ENCODE measurements at places on chromosomes 1 and 21. TPM values are rescaled to one million over a fixed set of nuclear protein-coding genes. Genes with fewer than 3 reads are reported as not detected.

- H3K4me3 ChIP-seq = no peak overlapping the region
- H3K4me1 ChIP-seq = no peaks in the 10 kb centered on the region
- H3K36me3 ChIP-seq = no peaks in the 10 kb centered on the region
- no peak overlapping the region for H3K27ac ChIP-seq
- H3K27me3 ChIP-seq = no peaks in the 10 kb centered on the region
Measured at GRCh38 chr1:202017749-202018467, 7.5 kb downstream of the ELF3 start.

LIN28A gene
- not detected for total RNA-seq

DNA sequence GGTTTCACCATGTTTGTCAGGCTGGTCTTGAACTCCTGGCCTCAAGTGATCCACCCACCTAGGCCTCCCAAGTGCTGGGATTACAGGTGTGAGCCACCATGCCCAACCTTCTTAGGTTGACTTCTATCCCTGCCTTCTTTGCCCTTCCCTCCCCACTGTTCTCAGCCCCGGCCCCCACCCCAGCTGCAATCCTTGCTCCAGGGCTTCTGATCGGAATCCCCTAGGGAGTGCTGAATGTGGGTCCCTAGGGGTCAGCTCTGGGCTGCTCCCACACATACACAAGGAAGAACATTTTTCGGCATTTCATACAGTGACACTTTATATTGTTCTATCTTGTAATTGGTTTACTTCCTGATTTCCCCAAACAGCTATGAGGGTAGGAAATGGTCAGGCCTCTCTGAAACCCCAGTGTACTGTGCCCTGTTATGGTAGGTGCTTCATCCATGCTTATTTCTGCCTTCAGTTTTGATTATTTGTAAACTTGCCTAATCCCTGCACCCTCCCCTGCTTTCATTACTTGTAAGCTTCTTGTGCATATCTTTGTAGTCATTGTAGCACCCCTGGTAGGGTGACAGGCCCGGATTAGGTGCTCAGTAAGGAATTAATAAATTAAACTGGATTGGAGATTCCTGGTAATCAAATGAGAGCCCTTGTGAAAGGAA is 5.8 kb upstream of the SRP9 start:
- no peak overlapping the region for H3K4me3 ChIP-seq
- H3K27me3 ChIP-seq = no peaks in the 10 kb centered on the region
- H3K4me1 ChIP-seq = peaks cover 46% of the 10 kb centered on the region

DNA sequence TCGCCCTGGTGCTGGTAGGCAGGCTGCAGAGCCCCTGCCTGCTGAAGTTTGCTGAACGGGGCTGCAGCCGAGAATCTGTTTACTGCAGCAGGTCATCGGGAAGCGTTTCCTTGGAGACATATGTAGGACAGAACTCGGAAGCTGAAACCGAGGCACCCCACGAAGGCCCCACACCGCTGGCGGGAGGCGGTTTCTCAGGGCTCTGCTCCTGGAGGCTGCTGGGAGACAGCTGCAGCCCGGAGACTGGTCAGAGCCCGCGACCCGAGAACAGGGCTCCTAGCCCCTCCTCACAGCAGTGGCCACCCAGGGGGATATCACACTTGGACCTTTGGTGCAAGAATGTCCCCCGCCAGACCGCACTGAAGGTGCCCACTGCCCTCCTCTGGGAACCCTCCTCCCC is 12.7 kb upstream of the PLCH2 start:
- H3K27me3 ChIP-seq = peaks cover 34% of the 10 kb centered on the region
- H3K4me3 ChIP-seq = no peak overlapping the region
- no peak overlapping the region for H3K27ac ChIP-seq

DNA sequence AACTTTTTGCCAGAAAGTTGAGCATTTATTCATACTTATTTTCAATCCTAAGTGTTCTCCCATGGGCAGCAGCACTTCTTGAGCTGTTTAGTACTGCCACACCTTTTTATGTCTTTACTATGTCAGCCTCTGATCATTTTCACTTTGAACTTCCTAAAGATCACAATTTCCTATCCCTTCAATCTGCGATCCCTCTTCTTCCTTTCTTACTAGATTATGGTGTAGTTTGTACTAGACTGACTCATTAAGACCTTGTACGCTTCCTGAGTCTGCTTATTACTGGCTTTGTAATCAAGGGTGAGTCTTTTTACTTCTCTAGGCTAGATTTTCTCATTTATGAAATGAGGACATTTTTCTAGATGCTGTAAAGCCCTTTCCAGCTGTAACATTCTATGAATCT is 55.1 kb downstream of the LRIG2 start:
- no peaks in the 10 kb centered on the region for H3K27me3 ChIP-seq
- no peak for DNase-seq
- peaks cover 13% of the 10 kb centered on the region for H3K4me1 ChIP-seq
- H3K4me3 ChIP-seq = no peak overlapping the region
- H3K36me3 ChIP-seq = peaks cover 42% of the 10 kb centered on the region
- H3K27ac ChIP-seq = no peak overlapping the region

PROX1 gene
- 5.3 TPM for total RNA-seq

DNA sequence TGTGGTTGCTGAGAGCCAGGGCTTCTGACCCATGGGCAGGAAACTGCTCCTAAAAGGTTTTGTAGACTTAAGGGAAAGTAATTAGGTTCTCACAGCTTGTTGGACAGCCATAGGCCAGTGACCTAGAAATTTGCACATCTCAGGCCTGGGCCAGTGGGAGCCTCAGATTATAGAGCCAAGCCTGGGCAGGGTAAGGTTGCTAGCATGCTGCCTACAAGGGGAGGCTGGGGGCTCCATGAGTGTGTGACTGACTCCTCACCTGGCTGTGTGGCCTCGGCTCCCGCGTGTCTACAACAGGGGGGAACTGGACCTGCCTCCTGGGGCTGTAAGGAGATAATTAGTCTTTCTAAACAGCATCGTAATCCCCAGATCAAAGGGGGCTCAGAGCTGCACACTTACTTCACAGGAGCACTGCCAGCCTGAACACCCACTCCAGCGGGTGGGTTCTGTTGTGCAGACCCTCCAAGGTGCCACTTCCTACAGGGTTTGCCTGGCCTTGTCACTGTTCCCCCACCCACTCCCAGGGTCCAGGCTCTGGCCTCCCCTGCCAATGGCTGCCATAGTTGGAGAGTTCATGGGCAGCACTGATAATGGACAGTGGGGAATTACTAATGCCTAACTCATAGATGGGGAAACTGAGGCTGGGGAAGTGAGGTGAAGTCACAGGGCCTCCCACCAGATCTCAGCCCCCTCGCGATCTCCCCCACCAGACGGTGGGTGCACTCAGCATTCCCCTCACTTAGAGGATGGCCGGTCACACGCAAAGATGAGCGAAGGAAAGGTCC is 230.4 kb upstream of the TMEM51 start:
- H3K27me3 ChIP-seq = no peaks in the 10 kb centered on the region
- peak overlapping the region; percentile 88 for H3K4me3 ChIP-seq
- peaks cover 13% of the 10 kb centered on the region for H3K4me1 ChIP-seq
- peak overlapping the region; percentile 74 for H3K27ac ChIP-seq
- no peak for DNase-seq

DNA sequence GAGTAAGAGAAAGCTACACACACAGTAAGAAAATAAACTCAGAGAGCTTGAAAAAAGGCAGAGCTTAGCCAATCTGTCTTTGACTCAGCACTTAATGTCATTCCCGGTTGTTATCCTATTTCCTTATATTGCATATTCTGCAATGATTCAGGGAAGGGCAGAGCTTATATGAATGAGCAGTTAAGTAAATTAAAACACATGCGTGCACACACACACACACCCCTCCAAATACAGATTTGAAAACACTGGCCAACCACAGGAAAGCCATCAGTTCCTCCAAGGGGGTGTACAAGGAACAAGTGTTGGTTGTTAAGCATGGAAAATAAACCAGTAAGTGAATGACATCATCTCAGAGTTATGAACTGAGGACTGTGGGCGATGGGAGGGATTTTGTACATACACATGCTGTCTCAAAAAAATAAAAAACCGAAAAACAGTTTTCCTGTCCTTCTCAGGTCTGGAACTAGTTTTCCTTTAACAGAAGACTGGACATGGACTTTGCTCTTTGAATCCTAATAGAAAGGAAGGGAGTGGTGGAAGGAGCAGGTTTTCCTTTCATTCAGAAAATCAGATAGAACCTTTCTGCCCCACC is 1.0 kb downstream of the IQGAP3 start:
- H3K27ac ChIP-seq = no peak overlapping the region
- H3K4me1 ChIP-seq = peaks cover 7% of the 10 kb centered on the region
- no peak overlapping the region for H3K4me3 ChIP-seq
- no peaks in the 10 kb centered on the region for H3K36me3 ChIP-seq
- no peak for DNase-seq
- H3K27me3 ChIP-seq = no peaks in the 10 kb centered on the region

DNA sequence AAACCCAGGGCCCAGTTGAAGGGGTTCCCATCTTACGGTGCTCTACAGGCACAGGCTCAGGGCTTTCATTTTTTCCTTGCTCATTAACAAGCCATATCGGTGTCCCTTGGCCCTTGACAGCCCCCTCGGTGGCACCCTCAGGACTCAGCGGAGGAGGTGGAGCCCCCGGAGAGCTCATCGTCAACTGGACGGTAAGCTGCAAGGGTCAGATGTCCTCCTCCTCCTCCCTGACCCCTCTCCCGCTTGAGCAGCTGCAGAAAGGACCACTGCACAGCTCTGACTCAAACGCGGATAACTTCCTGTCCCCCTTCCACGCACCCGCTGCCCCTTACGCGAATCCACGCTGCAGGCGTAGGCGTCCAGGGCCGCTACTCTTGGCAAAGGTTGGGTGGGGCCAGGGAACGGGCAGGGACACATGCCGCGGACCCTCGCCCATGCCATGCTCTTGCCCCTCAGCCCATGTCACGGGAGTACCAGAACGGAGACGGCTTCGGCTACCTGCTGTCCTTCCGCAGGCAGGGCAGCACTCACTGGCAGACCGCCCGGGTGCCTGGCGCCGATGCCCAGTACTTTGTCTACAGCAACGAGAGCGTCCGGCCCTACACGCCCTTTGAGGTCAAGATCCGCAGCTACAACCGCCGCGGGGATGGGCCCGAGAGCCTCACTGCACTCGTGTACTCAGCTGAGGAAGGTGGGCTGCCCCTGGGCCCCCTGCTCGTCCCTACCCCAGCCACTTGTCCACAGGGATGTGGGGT is 14.7 kb downstream of the TMEM81 start:
- H3K27me3 ChIP-seq = no peaks in the 10 kb centered on the region
- no peak overlapping the region for H3K27ac ChIP-seq
- no peak overlapping the region for H3K4me3 ChIP-seq
- H3K36me3 ChIP-seq = no peaks in the 10 kb centered on the region
- H3K4me1 ChIP-seq = peaks cover 16% of the 10 kb centered on the region

DBT gene
- 9.1 TPM for total RNA-seq

GBP3 gene
- 15.2 TPM for total RNA-seq

- no peaks in the 10 kb centered on the region for H3K27me3 ChIP-seq
- no peak overlapping the region for H3K27ac ChIP-seq
- no peaks in the 10 kb centered on the region for H3K4me1 ChIP-seq
- H3K36me3 ChIP-seq = no peaks in the 10 kb centered on the region
- no peak for DNase-seq
- no peak overlapping the region for H3K4me3 ChIP-seq
Measured at GRCh38 chr1:43315481-43315880, 14.7 kb downstream of the TIE1 start.

DNA sequence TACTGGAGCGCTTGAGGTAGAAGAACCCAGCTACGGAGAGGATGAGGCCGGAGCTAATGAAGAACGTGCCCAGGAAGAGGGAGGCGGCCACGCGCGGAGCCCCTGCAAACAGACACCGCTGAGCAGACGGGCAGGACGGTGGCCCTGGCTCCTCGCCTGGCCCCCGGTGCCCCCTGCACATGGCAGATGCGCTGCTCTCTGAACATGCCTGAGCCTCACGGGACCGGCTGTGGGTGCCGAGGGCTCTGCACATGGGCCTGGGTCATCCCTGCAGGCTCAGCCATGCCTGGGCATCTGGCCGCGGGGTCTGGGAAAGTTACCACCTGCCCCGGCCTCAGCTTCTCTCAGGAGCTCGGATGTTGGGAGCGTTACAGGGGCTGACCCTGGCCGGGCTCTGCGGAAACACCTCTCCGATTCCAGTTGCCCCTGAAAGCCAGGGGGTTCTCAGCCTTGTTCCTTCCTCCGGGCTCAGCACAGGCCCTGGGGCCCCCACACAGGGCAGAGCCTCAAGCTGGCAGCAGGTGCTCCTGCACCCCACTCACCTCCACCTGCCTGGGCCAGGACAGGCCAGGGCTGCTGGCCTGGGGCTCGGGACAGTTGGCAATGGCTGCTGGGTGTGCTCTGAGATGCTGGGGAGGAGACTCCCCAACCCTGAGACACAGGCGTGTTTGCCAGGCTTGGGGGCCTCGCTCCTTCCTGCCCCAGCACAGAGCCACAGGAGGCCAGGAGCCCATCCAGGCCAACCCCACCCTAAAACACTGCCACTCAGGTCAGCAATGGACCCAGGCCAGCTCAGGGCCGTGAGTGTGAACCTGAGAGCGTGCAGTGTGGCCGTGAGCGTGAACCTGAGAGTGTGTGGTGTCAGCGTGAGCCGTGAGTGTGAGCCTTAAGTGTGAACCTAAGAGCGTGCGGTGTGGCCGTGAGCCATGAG is 12.1 kb upstream of the RNF223 start:
- no peak for DNase-seq
- H3K4me3 ChIP-seq = no peak overlapping the region
- no peak overlapping the region for H3K27ac ChIP-seq
- H3K27me3 ChIP-seq = no peaks in the 10 kb centered on the region
- no peaks in the 10 kb centered on the region for H3K4me1 ChIP-seq
- H3K36me3 ChIP-seq = peaks cover 47% of the 10 kb centered on the region

LAMB3 gene
- 0.63 TPM for total RNA-seq

NR1I3 gene
- not detected for total RNA-seq
